Stimulated activated CD4-positive, alpha-beta T cell treated with anti-CD3 and anti-CD28 coated beads, Interleukin-12 subunit alpha, Interleukin-12 subunit beta, amount 100 ng/mL, for 24 hours (primary cell): ENCODE measurements at places on chromosomes 1 and 21.

DNA sequence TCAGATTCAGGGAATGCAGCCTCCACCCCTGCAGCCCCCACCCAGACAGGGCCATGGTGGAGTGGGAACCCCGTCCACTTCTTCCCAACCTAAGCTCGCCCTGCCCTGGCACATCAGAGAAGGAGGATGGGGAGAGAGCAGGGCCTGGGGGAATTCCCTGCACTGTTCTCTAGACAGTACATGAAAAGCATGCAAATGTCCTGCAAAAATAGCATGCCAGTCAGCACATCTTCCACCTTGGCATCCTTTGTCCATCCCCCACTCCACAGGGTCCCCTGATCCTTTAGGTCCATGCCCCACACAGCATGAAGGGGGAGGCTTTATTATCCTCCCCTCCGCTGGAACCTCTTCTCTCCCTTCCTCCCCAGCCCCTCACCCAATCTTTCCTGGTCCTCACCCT is 35.0 kb upstream of the RD3 start:
- no peak for DNase-seq

DNA sequence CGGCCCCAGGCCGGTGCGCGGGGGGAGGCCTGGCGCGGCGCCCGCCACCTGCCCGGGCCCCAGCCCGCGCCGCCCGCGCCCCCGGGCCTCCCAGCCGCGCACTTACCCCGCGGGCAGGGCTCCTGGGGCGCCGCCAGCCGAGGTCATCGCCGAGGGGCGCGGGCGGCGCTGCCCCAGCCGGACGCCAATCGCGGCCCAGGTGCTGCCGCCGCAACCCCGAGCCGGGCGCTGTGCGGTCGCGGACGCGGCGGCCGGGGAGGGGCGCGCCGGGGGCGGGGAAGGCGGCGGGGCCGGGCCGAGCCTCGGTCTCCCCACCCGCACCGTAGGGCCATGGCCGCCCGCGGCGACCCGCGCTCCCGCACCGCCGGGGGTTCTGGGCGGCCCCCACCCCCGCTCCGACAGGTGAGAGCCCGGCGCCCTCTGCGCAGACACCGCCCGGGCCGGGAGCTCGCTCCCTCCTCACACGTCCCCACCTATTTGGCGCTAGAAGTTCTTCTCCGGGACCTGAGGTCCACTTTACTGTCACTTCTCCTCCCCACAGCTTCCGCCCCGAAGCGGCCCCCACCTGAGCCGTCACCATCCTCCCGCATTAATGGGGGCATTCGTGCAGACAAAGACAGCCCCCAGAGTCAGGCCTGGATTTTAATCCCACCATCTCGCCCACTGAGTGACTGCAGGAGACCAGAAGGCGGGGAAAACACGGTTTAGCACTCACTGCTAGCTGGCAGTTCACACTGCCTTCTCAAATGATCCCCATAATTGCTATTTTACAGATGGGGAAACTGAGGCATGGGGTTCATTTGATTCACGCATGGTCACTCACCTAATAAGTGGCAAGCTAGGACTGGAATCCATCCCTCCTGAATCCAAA is at the start of gene TTC39A:
Gene TTC39A, minus strand, starts transcription at position 232 of the 871 bp plus-strand sequence. Its CDS starts 85 bp downstream, at position 147.
- no peak for DNase-seq

DNA sequence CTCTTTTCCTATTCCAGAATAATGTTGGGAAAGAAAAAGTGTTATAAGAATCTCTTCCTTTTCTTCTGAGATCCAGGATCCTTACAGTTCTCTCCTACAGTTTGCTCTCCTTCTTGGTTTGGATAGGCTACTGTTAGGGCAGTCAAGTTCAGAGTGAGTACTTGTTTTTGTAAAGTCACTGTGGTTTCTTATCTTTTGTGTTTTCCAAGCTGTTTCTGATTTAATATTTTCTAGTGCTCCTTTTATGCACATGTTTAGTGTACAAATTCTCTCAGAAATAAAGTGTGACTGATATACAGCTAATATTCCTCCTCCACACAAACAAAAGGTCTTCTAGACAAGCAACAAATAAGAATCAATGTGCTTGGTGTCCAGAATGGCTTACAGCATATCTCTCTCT is 107.7 kb downstream of the BACH1 start:
- no peak for DNase-seq

DNA sequence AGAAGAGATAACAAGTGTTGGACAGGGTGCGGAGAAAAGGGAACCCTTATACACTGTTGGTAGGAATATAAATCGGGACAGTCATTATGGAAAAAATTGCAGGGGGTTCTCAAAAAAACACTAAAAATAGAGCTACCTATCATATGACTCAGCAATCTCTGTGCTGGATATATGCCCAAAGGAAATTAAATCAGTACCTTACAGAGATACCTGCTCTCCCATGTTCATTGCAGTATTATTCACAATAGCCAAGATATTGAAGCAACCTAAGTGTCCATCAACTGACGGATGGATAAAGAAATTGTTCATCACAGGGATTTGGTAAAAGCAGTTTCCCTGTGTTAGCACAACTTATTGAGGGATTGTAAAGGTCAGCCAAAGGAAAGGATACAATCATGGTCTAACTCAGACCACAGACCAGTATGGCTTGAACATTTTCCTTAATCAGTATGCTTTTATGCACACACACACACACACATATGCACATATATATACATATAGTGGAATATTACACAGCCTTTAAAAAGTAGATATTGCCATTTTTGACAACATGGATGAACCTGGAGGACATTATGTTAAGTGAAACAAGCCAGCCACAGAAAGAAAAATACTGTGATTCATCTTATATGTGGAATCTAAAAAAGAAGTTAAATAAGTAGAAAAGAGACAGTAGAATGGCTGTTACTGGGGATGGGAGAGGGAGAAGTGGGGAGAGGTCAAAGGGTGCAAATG is 44.2 kb upstream of the IRF2BP2 start:
- DNase-seq, result no peak

GRCh38 chr21:46437096-46437498 is 21.6 kb upstream of the DIP2A start:
- DNase-seq, result no peak
